Activated CD4-positive, alpha-beta T cell treated with anti-CD3 and anti-CD28 coated beads for 4 hours (primary cell): ENCODE measurements at places on chromosomes 3 and 15.

- DNase-seq, result no peak
Observed at GRCh38 chr3:67635806-67636205, 18.6 kb downstream of the SUCLG2 start.

- no peak for DNase-seq
Observed at GRCh38 chr3:127532561-127533203, 57.9 kb downstream of the TPRA1 start.

GRCh38 chr3:16060945-16061344 is 113.5 kb upstream of the GALNT15 start:
- DNase-seq, result no peak

DNA sequence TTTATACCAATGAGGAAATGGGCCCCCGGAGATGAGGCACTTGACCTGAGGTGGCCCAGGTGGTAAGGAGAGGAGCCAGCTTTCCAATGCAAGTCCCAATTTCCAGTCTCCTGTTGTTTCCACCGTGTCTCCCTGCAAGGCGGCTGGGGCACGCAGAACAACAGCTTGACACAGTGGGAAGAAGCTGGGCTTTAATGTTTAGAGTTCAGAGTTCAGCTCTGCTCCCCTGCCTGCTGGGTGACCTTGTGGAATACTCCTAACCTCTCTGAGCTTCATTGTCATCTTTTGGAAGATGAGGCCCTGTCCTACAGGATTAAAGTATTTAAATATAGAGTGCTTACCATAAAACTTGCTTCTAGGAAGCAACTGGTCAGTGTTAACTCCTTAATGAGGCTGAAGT is 80.3 kb downstream of the SMAD3 start:
- no peak for DNase-seq

GRCh38 chr15:88266170-88266569 is 9.6 kb upstream of the NTRK3 start:
- no peak for DNase-seq

DNA sequence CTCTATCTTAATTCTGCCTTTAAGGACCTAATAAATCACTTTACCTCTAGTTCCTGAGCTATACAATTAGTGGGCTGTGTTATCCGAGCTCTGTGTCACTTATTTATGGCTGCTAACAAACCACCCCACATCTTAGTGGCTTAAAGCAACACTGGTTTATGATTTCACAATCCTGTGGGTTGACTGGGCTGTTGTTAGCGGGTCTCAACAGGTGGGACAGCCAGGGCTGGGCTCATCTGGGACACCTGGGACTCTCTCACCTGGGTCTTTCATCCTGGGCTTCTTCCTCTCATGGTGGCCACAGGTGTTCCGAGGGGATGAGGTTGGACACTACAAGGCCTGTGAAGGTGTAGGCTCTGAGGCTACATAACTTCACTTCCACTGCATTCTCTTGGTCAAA is 35.8 kb upstream of the CHST2 start:
- DNase-seq, result no peak

DNA sequence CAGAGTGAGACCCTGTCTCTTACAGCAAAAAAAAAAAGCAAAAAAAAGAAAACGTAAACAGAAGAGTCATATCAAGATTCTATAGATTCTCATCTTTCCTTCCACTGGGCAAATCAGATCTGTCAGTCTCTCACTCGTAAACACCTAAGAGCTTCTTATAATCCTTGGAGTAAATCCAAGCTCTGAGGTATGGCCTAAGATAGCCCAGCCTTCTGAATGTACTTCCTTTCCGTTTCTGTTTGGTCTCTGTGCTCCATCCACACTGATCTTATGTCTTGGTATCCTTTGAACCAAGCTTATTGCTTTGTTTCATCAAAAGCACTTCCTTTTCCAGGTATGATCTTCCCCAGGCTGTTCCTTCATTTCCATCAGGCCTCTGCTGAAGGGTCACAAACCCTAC is 137.8 kb downstream of the CADPS start:
- no peak for DNase-seq
